ENCODE measurements at places on chromosomes 11 and 22.

GRCh38 chr11:6656936-6657335 lies 1.3 kb upstream of the DCHS1 start:
- DNase-seq = no peak

DNA sequence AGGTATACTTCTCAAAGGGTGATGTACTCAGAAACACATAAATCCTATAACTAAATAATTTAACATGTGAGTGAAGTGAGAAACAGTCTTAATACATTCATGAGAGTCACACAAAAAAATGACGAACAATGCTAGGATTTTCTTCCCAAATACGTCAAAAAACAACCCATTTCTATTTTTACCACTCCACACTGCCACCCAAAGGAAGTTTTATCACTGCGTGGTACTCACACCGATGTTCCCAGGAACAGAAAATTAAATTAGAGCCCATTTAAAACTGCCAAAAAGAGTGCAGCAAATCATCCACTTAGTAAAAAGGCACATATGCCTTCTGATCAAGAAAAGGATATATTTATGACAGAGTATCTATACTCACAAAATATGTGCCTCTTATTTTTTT lies 710.9 kb upstream of the FAT3 start:
- DNase-seq = no peak

GRCh38 chr22:25833676-25834075 lies 91.7 kb downstream of the MYO18B start:
- DNase-seq = no peak

DNA sequence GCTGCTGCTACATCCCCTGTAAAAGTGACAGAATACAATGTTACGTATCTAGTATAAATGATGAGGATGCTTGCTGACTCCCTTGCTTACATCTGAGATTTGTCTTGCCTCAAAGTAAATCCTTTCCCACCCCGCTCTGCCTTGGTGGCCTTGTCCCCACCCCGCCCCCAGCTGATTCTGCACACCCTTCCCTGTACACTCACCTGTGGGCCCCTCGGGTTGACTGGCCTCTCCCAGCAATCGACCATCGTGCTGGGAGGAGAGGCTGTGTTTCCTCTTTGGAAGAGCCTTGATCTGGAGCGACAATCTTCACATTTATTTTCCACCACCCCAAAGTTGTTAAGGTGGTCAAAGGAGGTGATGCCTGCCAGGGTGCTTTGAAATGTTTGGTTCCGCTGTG lies 249.4 kb downstream of the TBC1D22A start:
- no peak for DNase-seq

DNA sequence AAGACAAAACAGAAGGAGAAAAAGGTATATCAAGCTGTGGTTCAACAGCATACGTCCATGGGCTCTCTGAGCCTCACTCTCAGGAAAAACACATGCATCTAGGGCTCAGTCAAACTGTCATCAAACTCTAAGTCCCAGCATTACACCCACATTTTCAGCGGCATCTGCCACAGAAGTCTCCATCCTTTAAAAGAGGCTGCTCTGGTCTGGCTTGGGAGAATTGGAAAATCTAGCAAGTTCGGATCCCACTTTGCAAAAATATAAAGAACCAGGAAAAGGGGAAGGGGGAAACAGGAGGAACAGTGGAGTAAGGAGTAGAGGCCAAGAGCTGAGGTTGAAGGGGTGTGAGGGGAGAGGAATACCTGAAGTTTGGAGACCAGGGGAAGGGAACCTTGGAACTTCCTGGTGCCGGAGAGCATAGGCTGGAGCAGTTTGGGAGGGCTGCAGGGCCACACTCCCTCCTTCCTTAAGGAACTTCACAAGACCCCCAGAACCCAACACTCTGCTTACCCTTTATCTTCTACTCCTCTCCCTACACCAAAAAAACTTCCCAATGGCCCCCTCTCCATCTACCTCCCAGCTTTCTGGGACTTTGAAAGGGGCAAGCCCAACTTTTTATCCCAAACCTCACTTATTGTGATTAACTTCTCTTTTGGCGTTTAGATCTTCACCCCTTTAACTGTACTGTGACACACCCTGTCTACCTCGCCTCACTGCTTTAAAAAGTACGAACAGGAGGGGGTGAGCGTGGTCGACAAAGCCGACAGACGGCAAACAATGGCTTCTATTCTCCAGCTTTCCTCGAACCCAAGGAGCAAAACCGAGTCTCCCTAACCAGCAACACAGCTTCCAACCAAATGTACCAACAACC lies 4.0 kb downstream of the PAX6 start:
- DNase-seq = no peak

DNA sequence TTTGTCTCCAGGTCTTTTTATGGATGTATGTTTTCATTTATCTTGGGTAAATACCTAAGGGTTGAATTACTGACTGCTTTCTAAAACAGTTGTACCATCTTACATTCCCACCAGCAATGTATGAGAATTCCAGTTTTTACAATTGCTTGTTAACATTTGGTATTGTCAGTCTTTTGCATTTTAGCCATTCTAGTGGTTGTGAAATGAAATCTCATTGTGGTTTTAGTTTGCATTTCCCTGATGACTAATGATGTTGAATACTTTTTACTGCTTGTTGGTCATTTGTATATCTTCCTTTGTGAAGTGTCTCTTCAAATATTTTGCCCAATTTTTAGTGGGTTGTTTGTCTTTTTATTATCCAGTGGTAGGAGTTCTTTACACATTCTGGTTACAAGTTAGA lies 92.8 kb downstream of the ARFGAP2 start:
- DNase-seq = no peak

GRCh38 chr11:116335078-116335477 lies 437.7 kb downstream of the BUD13 start:
- no peak for DNase-seq

DNA sequence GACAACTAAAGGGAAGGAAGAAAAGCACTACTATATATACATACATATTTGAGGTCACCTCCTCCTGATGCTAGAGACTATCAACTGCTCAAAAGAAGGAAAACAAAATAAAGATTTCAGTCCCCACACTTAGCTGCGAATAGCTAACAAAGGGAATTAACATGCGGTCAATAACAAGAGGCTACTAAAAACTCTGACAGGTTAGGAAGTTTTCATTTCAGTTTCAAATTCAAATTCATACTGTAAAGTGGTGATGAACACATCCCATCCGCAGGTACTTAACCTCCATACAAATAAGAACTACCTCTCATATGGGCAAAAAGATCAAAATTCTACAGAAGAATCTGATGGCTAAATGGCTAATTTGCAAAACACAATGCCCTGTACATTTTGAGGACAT lies 2.6 kb downstream of the NAP1L4 start:
- DNase-seq = no peak

All from Jurkat, Clone E6-1 (cell line).